ENCODE measurements at places on chromosomes 1 and 21.

- DNase-seq: no peak
Observed at GRCh38 chr1:54253480-54253879, 53.5 kb downstream of the MRPL37 start.

GRCh38 chr1:20143734-20144565, 4.8 kb downstream of the PLA2G2F start:
- DNase-seq: no peak

DNA sequence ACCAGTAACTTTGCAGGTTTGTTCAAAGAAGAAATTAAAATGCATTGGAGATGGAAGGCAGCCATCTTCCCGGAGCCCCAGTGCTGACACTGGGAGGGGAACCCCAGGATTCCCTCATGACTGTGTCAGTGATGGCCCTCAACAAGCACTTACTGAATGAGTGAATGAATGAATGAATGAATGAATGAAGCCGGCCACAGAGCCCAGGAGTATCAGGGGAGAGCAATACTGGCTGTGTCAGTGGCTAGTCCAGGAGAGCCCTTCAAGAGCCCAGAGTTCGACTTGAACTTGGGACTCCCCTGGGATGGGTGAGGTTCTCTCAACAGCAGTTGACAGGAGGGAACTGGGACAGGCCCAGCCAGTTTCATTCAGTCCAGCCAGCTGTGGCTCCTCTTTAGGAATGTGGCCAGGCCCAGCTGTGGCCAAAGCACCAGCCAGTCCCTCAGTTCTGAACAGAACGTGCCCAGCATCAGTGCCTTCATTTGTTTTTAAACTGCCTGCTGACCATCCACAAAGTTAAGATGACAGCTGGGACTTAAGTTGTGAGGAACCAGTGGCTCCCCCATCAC, 9.2 kb upstream of the ERG start:
- DNase-seq: no peak

DNA sequence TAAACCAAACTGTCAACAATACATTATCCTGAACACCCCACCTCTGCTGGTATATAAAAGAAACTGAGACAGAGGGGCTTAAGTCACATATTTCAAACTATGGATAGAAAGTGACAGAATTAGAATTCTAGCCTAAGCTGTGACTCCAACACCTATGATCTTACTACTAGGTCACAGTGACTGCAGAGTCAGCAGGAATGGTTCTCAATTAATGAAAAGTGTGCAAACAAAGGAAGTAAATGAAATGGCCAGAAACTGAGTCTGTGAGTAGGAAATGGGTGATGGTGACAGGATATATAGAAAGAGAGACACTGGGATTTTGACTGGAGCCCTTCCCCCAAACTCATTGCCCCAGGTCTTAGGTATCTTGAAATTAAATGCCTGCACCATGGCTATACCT, 38.7 kb upstream of the SDC3 start:
- no peak for DNase-seq

- DNase-seq: no peak
Observed at GRCh38 chr1:204442376-204443259, 31.0 kb upstream of the PPP1R15B start.

GRCh38 chr1:1164701-1165451, 8.8 kb upstream of the TTLL10 start:
- no peak for DNase-seq

DNA sequence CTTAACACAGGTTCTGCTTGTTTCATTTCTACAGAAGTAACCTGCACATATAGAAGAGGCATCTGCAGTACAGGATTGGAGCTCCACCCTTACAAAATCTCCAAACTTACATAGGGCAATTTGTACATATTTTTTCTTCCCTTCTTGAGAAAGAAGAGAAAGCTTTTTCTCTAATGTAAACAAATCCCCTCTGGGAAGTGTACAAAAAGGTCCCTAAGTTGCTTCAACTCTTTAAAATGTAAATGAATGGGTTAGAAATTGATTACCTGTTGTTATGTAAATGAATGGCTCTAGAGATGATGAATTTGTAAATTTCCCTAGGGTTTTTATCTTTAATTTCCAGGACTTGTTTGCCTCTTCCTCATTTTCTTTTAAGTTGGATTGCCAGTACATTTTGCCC, 1183.7 kb downstream of the MRPL39 start:
- no peak for DNase-seq

DNA sequence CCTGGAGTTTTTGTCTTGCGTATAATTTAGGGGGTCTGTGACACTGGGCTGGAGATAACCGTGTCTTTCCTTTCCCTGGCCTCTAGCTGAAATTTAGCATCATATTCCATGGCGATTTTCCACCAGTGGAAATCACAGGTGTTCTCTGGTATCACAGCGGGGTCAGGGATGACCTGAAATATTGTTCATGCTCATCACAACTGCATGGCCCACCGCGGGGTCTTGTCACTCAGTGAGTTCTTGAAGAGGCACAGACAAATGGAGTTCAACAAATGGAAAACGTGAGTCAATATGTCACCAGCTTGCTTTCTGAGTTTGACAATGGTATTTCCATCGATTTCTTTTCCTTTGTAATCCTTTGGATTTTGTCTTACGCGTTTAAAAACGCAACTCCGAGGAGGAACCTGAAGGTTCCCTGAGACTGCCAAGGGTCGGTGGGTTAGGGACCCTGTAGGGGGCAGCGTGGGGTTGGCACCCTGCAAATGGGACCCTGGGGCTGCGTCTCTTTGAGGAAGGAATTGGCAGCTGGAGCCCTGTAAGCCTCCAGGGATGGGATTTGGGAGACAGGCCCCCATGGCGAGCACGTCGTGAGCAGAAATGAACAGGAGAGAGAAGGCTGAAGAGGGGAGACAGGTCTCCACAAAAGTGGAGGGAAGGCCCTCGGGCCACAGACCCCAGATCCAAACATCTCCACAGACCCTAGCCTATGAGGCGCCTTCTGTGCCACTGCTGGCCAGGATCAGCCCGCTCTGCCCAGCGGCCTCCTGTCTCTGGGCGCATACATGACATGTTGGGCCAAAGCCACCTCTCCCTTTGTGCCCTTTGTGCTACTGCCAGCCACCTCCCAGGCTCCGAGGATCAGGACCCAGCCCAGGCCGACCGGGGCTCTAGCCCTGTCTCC, 32.1 kb upstream of the RUNX3 start:
- DNase-seq: no peak

- DNase-seq: no peak
Observed at GRCh38 chr1:240649733-240650721, 38.1 kb upstream of the GREM2 start.

DNA sequence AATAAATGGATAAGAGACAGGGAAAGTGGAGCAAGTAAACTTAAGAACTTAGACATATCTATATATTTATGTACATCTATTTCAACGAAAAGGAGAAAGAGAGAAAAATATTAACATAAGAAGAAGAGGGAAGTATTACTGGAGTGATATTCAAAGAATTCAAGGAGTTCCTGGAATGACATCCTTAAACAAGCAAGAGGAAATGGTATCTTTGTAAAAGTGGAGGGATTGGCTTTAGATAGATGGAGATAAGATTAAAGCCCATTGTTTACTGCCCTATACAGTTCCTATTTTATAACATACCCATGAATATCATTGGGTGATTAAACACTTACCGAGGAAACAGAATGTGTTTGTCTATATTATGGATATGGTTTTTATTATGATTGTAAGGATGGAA, 1036.3 kb downstream of the TTLL7 start:
- DNase-seq: no peak

GRCh38 chr1:183218971-183219615, 33.0 kb downstream of the LAMC2 start:
- DNase-seq: peak; percentile 18

GRCh38 chr1:162835157-162835899, 25.6 kb downstream of the CCDC190 start:
- DNase-seq: no peak

GRCh38 chr1:40930174-40930964, 49.1 kb upstream of the CTPS1 start:
- no peak for DNase-seq

GRCh38 chr21:31088474-31088751, 50.1 kb upstream of the KRTAP19-8 start:
- no peak for DNase-seq

- peak; percentile 49 for DNase-seq
Observed at GRCh38 chr1:150621497-150622302, 7.7 kb downstream of the ENSA start.

- DNase-seq: no peak
Observed at GRCh38 chr1:156747742-156748669, 3.5 kb downstream of the HDGF start.

DNA sequence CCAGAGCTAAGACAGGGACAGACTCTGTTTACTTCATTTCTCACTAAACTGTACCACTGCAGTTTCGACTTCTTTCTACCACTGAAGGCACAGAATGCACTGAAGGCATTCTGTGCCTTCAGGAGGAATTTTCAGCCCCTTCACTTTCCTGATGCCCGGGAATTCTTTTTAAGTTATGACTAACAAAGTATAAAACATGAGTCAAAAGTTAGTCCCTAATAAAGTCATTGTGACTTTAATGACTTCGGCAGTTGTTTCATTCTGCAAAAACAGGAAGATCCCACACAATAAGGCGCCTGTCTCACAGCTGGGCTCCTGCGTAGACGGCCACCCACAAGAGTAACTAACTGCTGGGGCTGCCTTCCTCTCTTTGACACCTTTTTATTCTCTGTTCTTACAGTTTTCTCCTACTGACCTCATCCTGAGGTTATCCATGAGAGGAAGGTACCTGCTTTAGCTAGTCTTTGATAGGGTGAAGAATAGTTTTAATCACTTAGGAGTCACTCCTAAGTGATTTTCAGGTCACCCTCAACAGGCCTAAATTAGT, 183.9 kb upstream of the SGIP1 start:
- no peak for DNase-seq

GRCh38 chr1:9561429-9561828, 22.2 kb downstream of the SLC25A33 start:
- no peak for DNase-seq

DNA sequence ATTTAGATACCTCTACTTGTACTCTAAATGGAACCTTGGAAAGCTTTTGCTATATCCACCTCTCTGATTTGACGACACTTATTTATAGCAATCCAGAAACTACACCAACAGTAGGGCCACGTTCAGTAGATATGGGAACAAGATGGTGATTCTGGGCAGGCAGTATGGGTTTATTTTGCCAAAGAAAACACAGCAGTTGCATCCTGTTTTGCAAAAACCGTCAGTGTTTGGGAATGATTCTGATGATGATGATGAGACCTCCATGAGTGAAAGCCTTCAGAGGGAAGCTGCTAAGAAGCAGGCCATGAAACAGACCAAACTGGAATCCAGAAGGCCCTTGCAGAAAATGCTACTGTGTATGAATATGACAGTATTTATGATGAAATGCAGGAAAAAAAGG, 41.5 kb upstream of the NEXN start:
- no peak for DNase-seq

DNA sequence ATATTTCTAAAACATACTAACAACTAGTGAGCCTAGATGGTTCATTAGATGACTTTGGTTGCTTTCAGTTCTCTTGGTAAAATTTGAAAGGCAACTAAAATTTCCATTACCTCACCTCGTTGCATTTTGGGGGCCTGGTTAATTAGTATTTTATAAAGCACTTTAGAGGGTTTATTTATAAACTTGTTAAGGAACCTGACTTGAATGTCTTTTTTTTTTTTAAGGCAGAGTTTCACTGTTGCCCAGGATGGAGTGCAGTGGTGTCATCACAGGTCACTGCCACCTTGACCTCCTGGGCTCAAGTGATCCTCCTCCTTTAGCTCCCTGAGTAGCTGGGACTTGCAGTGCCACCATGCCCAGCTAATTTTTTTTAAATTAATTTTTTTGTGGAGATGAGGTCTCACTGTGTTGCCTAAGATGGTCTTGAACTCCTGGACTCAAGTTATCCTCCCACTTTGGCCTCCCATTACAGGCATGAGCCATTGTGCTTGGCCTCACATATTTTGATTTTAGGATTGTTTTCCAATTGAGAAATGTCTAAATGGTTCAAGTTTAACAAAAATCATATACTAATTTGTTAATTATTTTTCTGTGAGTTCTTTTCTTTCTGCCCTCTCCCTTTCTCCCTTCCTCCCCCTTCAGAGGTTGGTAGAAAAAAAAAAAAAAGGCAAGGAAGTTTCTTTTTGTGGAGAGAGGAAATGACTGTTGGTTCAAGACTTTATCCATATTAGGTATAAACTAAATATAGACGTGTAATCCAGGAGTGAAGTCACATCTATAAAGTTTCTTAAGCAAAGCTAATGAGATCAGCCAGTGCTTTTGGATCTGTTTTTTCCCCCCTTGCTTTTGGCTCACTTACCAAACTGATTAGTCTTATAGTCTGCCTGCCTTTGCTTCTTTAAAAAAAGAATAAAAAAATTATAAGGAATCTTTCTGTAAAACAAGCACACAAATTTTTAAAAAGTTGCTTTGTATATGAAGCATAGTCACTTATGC, 24.7 kb downstream of the CLIC4 start:
- no peak for DNase-seq

GRCh38 chr1:54471588-54471987, 65.4 kb upstream of the SSBP3 start:
- DNase-seq: no peak

DNA sequence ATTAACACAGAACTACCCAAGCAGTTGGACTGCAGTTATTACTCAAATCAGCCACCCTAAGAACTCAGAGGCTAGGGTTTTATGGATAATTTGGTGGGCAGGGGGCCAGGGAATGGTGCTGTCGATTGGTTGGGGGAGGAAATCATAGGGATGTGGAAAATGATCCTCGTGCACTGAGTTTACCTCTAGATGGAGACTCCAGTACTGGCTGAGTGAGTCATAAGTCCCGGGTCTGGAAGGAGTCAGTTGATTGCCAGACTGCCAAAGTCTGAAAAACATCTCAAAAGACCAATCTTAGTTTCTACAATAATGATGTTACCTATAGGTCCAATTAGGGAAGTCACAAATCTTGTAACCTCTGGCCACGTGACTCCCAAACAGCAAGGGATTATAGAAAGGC, 257.5 kb upstream of the PRMT6 start:
- DNase-seq: no peak

DNA sequence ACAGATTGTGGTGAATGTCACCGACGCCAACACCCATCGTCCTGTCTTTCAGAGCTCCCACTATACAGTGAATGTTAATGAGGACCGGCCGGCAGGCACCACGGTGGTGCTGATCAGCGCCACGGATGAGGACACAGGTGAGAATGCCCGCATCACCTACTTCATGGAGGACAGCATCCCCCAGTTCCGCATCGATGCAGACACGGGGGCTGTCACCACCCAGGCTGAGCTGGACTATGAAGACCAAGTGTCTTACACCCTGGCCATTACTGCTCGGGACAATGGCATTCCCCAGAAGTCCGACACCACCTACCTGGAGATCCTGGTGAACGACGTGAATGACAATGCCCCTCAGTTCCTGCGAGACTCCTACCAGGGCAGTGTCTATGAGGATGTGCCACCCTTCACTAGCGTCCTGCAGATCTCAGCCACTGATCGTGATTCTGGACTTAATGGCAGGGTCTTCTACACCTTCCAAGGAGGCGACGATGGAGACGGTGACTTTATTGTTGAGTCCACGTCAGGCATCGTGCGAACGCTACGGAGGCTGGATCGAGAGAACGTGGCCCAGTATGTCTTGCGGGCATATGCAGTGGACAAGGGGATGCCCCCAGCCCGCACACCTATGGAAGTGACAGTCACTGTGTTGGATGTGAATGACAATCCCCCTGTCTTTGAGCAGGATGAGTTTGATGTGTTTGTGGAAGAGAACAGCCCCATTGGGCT, 3.0 kb downstream of the CELSR2 start:
- no peak for DNase-seq

- DNase-seq: no peak
Observed at GRCh38 chr1:154780541-154780940, 89.5 kb downstream of the KCNN3 start.

- no peak for DNase-seq
Observed at GRCh38 chr1:2544875-2545640, 11.1 kb upstream of the TNFRSF14 start.
